ENCODE measurements at places on chromosomes 6 and 20.

GRCh38 chr6:67608099-67608749 is 1026.9 kb upstream of the ADGRB3 start:
- no peak for DNase-seq

DNA sequence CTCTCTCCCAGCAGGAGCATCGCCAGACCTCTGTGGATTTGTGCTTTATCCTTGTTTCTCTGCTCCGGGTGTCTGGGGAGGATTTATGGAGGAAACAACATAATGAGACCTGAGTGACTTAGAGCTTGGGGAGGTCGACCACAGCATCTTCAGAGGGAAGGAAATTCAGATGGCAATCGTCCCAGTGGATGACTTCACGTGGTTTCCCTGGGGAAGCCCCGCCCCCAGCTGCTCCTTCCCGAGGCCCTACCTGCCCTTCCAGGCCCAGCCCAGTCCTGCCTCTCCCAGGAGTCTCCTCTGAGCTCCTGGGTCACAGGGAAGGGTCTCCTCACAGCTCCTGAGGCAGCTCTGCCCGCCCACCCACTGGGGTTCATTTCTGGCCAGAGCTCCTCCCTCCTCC is 430.3 kb upstream of the SULF2 start:
- no peak for DNase-seq

GRCh38 chr6:157569543-157569942 is 188.6 kb downstream of the ZDHHC14 start:
- no peak for DNase-seq

- no peak for DNase-seq
Measured at GRCh38 chr20:47770935-47771334, 14.3 kb downstream of the SULF2 start.

DNA sequence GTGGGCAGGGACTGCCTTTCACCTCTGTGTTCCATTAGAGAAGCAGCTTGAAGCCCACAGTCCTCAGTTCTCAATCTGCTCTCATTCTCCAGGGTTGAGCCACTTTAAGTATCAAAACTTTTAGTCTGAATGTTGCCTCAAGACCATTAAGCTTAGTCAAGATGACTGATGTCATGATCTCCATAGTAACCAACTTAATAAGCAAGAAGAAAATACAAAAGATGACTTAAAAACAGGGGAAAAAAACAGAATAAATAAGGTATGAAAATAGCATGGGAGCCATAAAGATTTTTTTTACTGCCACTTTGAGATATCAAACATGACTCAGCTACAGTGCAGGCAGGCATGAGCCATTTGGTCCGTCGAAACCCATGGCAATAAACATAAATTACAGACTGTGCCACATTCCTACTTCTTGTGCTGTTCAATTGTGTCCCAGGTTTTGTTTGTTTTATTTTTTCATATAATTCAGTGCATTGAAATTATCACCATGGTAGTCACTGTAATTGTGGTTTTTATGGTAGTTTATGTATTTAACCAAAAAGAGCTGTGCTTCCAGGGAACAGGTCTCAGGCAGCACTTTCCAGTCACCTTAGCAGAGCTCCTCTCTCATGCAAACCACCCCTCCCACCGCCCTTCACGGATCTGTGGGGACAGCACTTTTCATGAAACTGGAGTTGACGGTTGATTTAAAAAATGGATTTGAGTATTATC is 156.5 kb upstream of the INSM1 start:
- peak; percentile 2 for DNase-seq

DNA sequence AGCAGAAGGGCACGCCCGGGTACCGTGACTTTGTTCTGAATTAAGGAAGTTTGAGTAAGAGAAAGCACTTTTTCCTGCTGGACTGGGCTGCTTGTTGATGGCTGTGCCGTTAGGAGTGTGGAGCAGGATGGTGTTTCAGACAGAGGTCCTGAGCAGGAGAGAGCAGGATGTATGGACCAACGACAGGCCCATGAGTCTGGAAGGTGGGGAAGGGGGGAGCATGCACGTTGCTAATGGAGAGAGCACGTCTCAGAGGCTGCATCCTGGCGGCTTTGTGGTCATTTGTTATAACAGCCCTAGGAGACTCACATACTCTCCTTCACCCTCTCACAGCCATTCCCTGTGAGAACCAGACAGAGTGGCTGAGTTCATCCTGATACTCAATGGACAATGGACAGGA is 56.8 kb downstream of the PHACTR3 start:
- no peak for DNase-seq

- peak; percentile 68 for DNase-seq
Measured at GRCh38 chr20:6966721-6967120, 199.2 kb downstream of the BMP2 start.

DNA sequence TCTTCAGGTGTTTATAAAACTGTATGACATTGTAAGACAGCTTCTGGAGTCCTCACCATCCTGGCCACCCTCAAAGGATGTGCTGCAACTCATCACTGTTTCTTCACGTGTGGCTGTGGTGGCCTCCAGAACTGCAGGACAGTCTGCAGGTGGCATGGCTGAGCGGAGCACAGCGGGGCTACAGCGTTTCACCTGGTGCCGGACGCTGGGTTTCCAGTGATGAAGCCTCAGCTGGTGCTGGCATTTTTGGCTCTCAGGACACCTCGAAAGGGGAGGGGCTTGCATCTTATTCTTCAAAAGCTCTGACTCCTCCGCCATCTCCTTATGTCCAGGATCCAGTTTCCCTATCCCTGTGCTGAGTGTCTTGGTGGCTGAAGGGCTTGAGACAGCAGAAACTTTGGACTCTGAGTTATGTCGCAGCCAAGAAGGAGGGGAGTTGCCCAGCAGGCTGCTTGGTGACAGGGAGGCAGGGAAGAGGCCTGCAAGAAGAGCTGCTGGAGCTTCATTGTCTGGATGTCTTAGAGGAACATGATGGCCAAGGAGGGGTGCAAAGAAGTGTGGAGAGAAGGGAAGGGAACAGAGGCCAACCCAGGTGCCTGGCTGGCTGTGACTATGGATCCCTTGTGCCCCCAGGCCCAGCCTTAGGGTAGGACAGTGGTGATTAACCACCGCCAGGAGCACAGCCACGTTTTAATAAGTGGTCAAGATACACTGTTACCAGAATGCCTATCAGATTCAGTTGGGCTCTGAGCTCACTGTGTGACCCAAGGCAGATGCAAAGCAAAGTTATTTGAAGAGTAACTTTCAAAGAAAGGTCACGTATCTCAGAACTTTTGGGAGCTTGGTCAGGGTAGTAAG is 58.7 kb downstream of the GTF2H5 start:
- DNase-seq = no peak

DNA sequence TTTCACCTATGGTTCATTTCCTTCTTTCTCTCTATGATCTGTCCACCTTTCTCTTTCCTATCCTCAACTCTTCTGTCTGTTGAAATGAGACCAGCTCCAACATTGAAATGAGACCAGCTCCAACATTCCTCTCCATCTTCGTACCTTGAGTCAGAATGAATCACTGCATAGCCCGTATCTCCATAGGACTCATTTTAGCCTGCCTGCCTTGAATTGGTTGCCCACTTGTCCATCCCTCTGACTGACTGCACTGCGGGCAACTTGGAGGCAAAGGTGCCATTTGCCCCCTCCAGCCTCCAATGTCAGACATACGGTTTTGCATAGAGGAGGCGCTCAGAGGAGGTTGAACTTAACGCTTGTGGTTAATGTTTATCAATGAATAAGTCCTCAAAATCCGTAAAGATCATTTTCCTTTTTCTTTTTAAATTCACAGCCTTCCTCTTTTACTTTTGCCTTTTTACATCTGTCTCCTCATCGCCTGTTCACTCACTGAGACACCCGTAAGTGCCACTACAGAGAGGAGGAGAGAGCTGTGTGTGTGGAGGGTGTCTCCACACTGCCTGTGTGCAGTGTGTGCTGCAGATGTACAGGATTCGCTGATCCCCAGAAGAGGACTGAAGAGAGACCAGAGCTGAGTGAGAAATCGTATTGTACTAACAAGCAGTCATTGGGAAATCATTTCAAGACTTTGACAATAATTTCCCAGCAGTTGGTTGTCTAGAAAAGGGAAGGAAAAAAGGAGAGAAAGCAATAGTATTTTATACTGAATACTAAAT is 579.6 kb upstream of the MAP3K7 start:
- DNase-seq = no peak

DNA sequence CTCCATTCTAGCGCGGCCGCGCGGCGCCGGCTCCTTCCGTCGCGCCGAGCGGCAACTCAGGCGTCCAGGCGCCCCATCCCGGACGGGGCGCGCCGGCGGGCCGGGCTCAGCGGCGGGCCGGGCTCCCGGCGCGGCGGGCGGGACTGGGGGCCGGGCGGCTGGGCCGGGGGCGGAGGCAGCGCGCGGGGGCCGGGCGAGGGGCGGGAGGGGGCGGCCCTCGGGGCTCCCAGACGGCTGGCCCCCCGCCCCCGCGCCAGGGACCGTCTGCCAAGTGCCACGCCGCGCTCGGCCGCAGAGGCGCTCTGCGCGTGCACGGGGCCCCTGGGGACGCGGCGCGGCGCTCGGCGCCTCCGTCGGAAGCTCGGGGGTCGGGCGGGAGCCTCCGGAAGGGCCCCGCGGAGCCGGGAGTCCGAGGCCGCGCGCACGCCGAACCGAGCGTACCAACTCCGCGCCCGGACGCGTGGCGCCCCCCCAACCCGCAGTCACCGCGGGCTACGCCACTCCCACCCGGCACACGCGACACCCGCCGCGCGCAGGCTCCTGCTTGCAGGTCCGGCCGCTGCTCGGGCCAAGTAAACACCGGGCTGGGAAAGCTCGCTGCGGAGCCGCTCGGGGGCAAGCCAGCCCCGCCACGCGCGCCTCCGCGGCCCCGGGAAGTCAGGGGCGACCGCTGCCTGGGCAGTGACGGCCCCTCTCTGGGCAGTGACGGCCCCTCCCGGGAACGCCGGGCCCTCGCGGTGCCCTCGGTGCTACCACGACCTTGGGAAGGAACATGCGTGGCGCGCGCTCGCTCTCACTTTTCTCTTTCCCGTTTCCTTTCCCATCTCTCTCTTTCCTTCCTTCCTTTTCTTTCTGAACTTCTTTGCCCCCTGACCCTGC is at the start of gene PREX1:
Gene PREX1, minus strand, starts transcription at position 145 of the 879 bp plus-strand sequence. Its CDS starts 139 bp downstream, at position 6.
- DNase-seq = peak; percentile 47

All from amniotic epithelial cell (primary cell).